Kidney (tissue), 22 donors: ENCODE measurements at places on chromosomes 7 and 10.

- no peak for DNase-seq
These were observed 8.0 kb upstream of the GLRX3 start for GRCh38 chr10:130128062-130128781.

GRCh38 chr7:96664793-96665192 lies 44.9 kb downstream of the SEM1 start:
- no peak for DNase-seq

DNA sequence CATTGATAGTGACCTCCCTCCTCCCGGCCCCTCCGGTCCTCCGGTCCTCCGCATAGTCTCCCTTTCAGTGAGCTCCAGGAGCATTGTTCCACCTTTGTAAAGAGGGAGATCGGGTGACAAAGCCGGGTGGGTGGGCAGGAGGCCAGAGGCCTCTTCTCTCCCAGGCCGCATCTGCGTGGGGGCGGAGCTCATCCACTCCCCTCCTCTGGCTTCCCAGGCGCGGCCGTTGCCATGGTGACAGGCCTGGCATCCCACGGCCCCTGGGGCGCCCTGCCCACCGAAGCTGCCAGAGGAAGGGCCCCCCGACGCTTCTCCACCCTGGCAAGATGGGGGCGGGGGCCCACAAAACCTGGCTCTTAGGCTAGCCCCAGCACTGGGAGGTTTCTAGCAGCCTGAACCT lies 4.4 kb upstream of the FZD9 start:
- peak; percentile 51 for DNase-seq

GRCh38 chr10:123156078-123156477 lies 1.9 kb downstream of the BUB3 start:
- no peak for DNase-seq

- DNase-seq = no peak
These were observed 92.0 kb downstream of the ITGA8 start for GRCh38 chr10:15627617-15628196.
